Central memory CD4-positive, alpha-beta T cell (primary cell): ENCODE measurements at places on chromosomes 16 and 17.

DNA sequence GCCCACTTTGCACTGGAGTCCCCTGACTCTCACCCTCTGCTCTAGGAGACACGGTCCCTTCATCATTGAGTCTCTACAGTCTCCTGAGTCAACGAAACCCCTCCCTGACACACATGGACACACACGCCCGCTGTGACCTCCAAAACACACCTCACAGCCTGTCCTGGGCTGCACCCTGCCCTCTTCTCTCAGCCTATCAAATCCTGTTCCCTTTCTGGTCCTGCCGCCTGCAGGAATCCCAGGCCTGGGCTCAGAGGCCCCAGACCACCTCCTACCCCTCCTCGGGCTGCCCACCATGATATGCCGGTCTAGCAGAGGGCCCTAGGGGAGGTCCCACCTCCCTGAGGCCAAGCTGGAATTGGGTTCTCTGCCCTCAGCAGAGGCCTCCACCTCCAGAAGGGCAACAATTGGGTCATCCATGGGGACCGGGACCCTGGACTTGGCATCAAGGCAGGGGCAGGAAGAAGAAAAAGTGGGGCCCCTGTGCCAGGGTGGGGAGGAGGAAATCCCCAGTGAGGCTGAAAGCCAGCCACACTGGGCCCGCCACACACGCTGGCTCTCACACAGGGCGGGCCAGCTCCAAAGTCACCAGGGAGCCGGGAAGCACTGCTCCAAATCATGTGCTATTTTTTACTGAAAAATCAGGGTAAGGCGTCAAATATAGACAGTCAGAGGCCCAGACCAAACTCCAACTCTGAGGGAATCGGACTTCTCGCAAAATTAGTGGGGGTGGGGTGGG is 3.4 kb downstream of the PPP1R9B start:
- DNase-seq: no peak

DNA sequence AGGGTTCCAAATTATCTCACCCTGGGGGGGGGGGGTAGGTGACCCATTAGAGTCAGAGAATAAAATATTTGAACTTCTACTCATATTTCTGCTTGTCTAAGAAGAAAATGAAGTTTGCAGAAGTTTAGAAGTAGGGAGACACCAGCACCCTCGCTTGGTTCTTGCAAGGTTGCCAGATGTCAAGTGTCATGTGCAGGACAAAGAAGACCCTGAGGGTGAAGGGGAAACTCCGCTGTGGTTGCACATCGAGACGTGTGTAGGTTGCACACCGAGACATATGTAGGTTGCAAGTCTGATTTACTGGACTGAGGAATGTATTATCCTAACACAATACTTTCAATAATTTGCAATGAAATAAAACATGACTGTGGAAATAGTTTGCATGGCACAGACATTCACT is 42.4 kb upstream of the IRF8 start:
- DNase-seq: no peak

DNA sequence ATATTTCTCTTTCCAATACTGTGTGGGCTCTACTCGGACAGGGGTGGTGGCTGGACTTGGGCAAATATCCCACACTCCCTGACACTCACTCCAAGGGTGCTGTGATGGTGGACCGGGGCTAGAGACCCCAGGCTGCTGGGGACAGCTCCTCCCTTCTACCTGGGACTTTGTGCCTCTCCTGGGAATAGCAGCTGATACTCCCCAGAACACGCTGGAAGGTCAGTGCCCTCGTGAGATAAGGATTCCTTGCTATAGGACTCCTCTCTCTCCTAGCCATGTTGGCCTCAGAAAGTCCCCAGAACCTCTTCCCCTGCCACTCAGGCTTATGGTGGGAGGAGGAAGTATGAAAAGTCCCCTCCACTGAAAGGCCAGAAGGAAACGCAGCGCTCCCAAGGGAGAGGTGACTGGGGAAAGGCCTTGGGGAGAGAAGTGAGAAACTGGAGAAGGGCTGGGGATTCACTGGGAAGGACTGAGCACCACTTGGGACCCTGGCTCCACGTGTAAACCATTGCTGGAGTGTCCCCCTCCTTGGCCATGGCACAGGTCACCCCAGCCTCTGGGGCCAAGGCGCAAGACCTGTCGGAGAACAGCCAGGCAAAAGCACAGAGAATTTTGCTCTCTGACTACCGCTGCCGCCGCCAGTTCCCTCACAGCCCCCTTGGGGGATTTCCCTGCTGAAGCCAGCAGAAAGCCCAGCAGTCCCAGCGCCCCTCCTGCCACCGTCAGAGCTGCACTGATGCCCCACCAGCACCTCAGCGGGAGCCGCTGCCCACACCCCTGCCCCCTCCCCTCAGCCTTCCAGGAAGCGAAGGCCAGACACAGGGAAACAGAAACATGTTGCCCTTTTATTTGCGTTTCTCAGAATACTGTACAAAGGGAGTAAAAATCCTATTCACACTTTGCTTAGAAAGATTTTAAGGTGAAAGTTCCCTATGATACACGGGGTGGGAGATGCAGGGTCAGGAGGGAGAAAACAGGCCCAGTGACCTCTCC is 2.1 kb upstream of the GSDMB start:
- DNase-seq: peak; percentile 27

GRCh38 chr17:45883063-45883462 is 11.3 kb upstream of the MAPT start:
- DNase-seq: no peak
